ENCODE measurements at places on chromosomes 7 and 10.
A peak's percentile ranks its signal among the peaks of the same experiment; 100 is the strongest.

- DNase-seq, result no peak
Observed at GRCh38 chr7:22443370-22444180, 56.4 kb downstream of the STEAP1B start.

GRCh38 chr10:60235001-60235400 lies 154.7 kb downstream of the ANK3 start:
- DNase-seq, result no peak

GRCh38 chr10:12055732-12056131 lies 13.0 kb upstream of the DHTKD1 start:
- DNase-seq, result no peak

- no peak for DNase-seq
Observed at GRCh38 chr7:37494926-37495325, 46.3 kb upstream of the ELMO1 start.

GRCh38 chr7:35647171-35647574 lies 47.8 kb downstream of the HERPUD2 start:
- no peak for DNase-seq

- no peak for DNase-seq
Observed at GRCh38 chr7:107998660-107999480, 4.1 kb downstream of the LAMB1 start.

DNA sequence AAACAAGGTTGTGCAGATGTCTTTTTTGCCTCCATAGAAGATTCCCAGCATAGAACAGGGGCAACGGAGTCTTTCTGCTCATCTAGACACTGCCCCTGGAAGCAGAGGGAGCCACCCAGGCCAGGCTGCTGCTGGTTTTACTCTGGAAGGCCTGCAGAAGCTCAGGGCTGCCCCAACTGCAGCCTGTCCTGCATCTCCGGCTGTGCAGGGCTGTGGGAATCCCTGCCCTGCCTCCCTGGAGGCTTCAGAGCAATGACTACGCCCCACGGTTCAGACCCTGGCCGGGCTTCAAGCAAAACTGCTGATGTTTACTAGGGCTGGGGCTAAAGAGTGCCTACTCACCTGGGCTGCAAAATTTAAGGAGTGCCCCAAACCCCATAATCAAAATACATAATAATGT lies 43.9 kb downstream of the GHRHR start:
- DNase-seq, result no peak

- DNase-seq, result no peak
Observed at GRCh38 chr10:75764974-75765788, 333.8 kb downstream of the LRMDA start.

GRCh38 chr7:140673063-140673773 lies 473 bp downstream of the ADCK2 start:
- DNase-seq, result peak; percentile 51

- DNase-seq, result no peak
Observed at GRCh38 chr7:138878856-138879255, 80.9 kb upstream of the ATP6V0A4 start.

DNA sequence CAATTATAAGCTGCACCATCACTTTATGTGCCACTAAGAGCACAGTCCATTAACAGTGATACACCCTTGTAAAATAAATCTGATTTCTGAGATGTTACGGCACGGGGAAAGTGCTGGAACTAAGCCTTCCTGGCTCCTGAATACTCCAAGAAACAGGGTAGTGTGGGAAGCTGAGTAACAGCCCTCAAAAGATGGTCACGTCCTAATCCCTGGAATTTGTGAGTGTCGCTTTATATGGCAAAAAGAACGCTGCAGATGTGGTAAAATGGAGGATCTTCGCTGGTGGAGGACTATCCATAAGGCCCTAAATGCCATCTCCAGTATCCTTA lies 13.5 kb downstream of the ESYT2 start:
- no peak for DNase-seq

DNA sequence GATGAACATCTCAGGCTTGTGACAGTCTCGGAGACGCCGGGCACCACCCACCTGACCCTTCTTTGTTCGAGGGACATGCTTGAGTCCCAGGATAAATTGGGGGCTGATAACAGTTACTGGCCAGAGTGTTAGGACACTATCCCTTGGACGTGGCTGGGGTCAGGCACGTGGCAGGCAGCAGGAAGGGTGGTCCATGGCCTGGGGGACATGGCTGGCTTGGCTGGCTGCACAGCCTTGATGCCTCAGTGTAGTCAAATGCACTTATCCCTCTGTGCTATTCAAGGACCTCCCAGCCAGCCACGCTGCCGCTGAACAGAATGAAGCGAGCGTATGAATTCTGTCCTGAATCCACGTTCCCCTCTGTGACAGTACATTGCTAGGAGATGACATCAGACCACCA lies 662.0 kb upstream of the FOXK1 start:
- no peak for DNase-seq

DNA sequence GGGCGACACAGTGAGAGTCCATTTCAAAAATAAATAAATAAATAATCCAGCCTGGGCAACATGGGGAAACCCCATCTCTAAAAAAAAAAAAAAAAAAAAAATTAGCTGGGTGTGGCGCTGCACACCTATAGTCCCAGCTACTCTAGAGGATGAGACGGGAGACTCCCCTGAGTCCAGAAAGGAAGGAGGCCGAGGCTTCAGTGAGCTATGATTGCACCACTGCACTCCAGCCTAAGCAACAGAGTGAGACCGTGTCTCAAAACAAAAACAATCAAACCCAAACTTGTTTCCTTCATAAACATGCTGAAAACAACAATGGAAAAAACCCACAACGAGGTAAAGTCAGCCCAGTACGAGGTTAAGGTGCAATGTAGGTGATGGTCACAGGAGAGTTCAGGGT lies 1.2 kb downstream of the COX19 start:
- no peak for DNase-seq

DNA sequence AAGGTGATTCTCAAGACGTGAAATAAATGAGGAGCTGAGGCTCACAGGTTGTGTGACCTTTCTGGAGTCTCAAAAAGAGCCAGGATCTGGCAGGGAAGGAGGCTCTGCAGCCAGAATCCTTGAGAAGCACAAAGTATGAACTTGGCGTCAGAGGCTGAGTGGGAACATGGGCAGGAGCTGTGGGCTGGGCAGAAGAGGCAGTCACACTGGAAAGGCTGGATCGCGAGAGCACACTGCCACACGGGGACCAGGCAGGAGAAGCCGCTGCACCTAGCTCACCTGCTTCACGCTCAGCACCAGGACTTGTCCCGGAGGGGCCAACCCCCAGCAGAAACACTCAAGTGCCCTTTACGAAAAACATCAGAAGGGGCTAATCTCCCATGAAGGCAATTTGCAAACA lies 535.0 kb downstream of the TNS3 start:
- DNase-seq, result no peak

- DNase-seq, result no peak
Observed at GRCh38 chr10:58590152-58590840, 77.6 kb downstream of the BICC1 start.

- no peak for DNase-seq
Observed at GRCh38 chr7:43726466-43726865, 2.9 kb downstream of the COA1 start.

- DNase-seq, result no peak
Observed at GRCh38 chr10:28935061-28935460, 257.7 kb downstream of the BAMBI start.

DNA sequence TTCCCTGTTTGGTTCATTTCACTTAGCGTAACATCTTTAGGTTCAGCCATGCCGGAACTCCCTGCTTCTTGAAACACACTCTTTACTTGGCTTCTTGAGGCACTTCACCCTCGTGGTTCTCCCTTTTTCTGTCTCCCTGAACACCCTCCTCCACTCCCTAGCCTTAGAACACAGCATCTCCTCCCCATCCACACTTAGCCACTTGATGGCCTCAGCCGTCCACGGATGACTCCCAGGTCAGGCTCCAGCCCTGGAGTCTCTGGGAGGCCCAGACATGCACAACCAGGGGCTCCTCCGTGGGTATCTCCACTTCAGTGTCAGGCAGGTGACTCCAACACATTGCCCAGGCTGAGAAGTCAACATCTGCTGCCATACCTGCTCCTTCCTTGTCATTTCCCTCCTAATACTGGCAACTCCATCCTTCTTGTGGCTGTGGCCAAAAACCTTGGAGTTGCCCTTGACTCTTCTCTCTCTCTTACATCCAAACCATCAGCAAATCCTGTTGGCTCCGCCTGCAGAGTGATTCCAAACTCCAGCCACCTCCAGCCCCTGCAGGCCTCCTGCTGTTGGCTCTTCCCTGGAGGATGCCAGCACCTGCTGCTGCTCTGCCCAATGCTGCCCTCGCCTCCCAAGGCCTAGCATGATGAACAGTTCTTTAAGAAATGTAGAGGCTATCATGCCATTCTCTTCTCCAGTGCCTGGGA lies 8.4 kb upstream of the INMT start:
- DNase-seq, result no peak

GRCh38 chr10:117135026-117135372 lies 3.1 kb downstream of the VAX1 start:
- no peak for DNase-seq

- DNase-seq, result peak; percentile 20
Observed at GRCh38 chr7:94395141-94396036, 694 bp downstream of the COL1A2 start.

DNA sequence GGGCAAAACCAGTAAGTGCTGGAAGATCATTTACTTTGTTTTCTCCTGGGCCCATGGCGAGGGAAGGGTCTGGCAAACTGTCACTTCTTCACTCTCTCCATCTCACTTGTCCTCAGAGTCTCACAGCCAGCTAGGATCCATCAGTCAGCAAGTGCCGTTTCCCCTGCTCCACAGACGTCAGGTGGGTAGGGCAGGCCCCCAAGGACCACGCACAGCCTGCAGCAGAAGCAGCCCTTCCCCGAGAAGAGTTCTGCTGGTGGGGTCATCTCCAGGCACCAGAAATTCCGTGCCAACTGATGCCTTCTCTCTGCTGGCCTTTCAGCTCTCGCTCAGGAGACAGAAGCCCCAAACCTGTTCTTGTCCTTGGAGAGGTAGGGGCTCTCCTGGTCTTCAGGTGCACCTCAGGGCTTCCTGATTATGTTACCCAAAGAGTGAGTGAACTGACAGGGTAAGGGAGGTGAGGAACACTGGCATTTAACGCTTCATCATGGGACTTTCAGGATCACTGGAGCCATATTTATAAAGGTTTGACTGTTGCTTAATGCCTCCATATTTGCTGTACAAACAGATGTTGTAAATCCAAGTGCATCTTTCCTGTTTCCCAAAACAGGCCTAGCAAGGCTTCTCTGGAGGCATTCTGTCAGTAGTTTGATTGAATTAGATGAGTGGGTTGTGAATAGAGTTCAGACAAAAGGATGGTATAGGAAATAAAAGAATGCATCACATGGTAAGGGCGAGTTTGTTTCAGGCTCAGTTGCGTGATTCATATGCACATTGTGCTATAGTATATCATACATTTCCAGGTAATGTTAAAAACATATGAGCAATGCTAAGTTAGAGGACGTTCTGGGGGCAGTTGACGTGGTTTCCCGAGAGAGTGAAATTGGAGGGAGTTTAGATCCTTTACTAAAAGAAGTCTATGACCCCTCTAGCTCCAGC lies 13.7 kb upstream of the TSPAN15 start:
- DNase-seq, result no peak

- DNase-seq, result no peak
Observed at GRCh38 chr10:76902949-76903348, 734.7 kb downstream of the KCNMA1 start.

- no peak for DNase-seq
Observed at GRCh38 chr7:136312592-136312991, 335.4 kb upstream of the MTPN start.

All from stimulated activated CD4-positive, alpha-beta T cell treated with anti-CD3 and anti-CD28 coated beads, Interleukin-1b, Interleukin-23, amount 100 ng/mL, for 48 hours (primary cell).